ENCODE measurements at places on chromosomes 5 and 9.

- no peaks in the 10 kb centered on the region for H3K36me3 ChIP-seq
- no peak overlapping the region for H3K27ac ChIP-seq
- H3K4me3 ChIP-seq: no peak overlapping the region
- peaks cover 3% of the 10 kb centered on the region for H3K27me3 ChIP-seq
- DNase-seq: no peak
Observed at GRCh38 chr5:34791761-34792244, 47.2 kb upstream of the TTC23L start.

DNA sequence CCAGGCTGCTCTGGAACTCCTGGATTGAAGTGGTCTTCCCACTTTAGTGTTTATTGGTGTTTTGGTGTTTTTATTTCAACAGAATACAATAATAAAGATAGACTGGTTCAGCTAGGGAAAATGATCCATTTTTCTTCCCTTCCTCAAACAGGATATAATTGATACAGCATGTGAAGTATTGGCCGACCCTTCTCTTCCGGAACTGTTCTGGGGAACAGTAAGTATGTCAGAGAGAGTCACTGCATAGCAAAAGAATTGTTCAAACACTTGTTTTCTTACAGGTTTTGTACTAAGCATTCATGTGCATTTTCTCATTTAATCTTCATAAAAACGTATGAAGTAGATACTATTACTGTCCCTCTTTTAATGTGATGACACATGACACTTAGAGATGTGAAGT, 31.6 kb downstream of the NUP188 start:
- DNase-seq: no peak
- H3K4me3 ChIP-seq: no peak overlapping the region
- H3K27ac ChIP-seq: no peak overlapping the region
- H3K36me3 ChIP-seq: peaks cover 64% of the 10 kb centered on the region
- no peaks in the 10 kb centered on the region for H3K4me1 ChIP-seq
- no peaks in the 10 kb centered on the region for H3K27me3 ChIP-seq

DNA sequence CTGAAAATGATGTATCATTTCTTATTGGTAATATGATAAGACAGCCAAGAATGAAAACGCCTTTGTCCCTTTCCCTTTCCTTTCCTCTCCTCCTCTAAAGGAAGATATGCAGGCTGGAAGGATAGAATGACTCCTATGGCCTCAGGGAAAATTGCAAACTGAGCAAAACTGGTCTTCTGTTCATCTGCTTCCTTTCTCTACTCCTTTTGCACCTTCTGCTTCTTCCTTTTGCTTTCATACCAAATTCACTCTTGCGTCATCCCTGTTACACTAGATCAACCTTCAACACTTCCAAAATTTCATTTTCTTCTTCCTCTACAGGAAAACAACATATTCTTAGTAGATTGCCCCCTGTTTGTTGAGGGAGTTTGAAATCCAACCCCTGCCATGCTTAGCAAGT, 234.1 kb downstream of the ADAMTS6 start:
- no peak overlapping the region for H3K27ac ChIP-seq
- H3K27me3 ChIP-seq: no peaks in the 10 kb centered on the region
- no peaks in the 10 kb centered on the region for H3K36me3 ChIP-seq
- no peaks in the 10 kb centered on the region for H3K4me1 ChIP-seq
- no peak overlapping the region for H3K4me3 ChIP-seq

DNA sequence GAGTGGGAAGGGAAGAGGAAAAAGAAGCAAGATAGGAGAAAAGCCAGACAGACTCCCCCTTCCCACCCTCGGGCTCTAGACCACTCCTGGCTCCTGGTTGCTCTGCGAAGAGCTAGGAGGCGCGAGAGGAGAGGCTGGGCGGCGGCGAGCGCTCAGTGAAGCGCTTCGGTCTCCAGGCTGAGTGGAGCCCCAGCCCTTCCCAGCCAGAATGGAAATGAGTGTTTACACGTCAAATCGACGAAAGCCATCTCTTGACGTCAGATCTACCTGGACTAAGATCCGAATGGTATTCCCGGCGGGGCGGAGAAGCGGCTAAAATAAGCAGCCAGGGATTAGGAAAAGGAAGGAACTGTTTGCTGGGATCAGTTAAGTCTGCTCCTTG, at the start of gene PCSK1:
Gene PCSK1, minus strand, starts transcription at position 183 of the 382 bp plus-strand sequence. CDS start 206 bp downstream, outside the sequence.
- H3K4me1 ChIP-seq: no peaks in the 10 kb centered on the region
- no peak for DNase-seq
- H3K27ac ChIP-seq: no peak within 1 kb of the TSS

- no peaks in the 10 kb centered on the region for H3K27me3 ChIP-seq
- no peaks in the 10 kb centered on the region for H3K4me1 ChIP-seq
- H3K27ac ChIP-seq: no peak overlapping the region
- H3K36me3 ChIP-seq: no peaks in the 10 kb centered on the region
- no peak overlapping the region for H3K4me3 ChIP-seq
- DNase-seq: no peak
Observed at GRCh38 chr9:81650586-81651515, 38.5 kb downstream of the TLE1 start.

Data from CD8-positive, alpha-beta memory T cell (primary cell).